ENCODE measurements at places on chromosomes 4 and X.

DNA sequence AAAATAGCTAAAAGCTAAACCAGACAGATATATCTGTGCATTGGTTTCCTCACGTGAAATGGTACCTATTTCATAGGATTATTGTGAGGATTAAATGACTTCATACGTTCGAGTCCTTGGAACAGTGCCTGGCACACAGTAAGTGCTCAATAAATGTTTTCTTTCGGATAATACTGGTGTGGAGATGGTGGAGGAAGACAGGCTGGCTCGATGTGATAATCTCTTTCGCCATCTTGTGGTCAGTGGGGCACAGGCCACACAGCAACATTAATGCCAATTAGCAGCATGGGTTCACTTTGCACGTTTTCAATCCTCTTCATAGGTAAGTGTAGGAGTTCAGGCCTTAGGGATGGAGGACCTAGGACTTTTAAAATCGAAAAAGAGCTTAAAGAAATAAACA is 9.3 kb downstream of the PAGE4 start:
- DNase-seq, result peak; percentile 29

DNA sequence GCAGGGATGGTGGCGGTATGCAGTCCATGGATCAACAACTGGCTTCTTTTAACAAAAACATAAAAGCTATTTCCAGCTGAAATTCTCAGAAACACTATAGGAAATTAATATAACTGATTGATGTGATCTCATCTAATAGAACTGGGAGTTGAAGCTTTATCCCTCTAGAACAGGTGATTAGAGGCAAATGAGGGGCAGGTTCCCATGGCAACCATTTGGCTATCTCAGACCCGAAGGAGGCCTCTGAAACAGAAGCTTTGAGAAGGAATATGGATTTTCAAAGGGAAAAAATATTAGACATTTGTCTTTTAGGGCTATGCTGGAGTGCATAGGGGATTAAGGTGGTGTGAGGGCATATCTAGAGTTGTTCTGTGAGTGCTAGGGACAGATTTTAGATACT is 50.0 kb downstream of the IGSF1 start:
- DNase-seq, result no peak

GRCh38 chr4:67162690-67163089 is 382.6 kb downstream of the CENPC start:
- DNase-seq, result no peak

GRCh38 chrX:97685753-97686152 is 802.0 kb downstream of the RPA4 start:
- peak; percentile 25 for DNase-seq

- DNase-seq, result no peak
Measured at GRCh38 chr4:70954032-70954431, 39.4 kb upstream of the DCK start.

DNA sequence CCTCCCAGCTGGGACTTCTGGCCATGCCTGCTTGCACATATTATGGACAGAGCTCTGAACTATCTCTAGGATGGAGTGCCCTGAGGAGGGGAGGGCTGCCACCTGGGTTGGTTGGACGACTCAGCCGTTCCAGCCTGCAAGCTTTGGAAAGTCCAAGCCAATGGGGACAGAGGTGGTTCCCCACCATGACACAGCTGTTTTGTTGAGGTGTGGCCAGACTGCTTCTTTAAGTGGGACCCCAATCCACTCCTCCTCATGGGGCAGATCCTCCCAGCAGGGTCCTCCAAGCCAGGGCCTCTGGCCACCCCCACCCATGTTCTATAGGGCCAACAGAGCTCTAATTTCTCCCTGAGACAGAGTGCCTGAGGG is 22.7 kb downstream of the F8A3 start:
- no peak for DNase-seq

DNA sequence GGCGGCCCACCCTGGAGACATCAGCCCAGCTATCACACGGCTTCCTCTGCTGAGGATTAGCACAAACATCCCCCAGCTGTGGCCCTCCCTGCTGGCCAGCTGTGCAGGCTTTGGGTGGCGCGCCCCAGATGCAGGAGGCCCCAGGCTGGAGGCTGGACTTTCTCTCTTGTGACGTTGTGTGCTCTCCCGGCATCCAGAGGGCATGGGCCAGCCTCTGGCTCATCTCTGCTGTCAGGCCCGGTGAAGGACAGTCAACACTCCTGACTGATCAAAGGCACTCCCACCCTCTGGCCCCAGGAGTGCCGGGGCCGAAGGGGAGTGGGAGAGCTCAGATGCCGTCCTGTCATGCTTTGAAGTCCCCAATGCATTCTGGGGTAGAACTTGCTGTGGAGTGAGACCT is 29.9 kb upstream of the PJA1 start:
- DNase-seq, result no peak

- DNase-seq, result no peak
Measured at GRCh38 chrX:154661170-154661569, 7.8 kb upstream of the CTAG2 start.

GRCh38 chr4:62644372-62644771 is 1444.2 kb downstream of the ADGRL3 start:
- peak; percentile 0 for DNase-seq

GRCh38 chr4:153221783-153222706 is 17.8 kb downstream of the TRIM2 start:
- peak; percentile 46 for DNase-seq

DNA sequence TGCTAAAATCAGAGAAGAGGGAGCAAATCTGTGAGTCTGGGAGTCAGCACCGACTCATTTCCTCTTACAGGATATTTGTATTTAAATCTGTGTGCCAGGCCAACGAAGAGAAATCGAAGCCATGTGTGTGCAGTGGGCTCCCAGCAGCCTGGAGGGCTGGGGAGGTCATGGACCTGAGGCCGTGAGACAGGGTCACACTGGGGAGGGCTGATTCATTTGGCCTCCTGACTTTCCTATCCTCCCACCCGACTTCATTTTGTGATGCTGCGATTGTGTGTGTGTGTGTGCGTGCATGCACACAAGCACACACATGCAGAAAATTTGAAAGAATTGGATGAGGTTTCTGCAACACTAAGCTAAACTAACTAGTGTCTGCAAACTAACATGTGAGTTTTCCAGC is 48.7 kb upstream of the STX18 start:
- no peak for DNase-seq

- no peak for DNase-seq
Measured at GRCh38 chrX:8720136-8720535, 11.8 kb downstream of the ANOS1 start.

DNA sequence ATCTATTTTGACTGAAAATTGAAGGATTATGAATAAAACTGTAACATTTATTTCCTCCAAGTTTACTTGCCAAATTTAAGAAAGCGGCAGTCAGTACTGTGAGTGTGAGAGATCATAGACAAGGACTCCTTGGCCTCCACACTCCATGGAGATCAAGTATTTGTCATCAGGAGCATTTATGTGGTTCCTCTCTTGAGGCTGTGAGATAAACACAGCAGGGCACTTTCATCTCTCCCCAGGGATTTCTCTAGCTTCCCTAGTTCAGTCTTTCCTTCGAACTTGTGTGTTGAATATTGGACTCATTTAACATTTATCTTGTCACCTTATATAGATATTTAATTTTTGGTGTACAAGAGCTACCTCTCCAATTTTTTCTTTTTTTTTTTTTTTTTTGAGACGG is 40.8 kb downstream of the PDE5A start:
- DNase-seq, result no peak

DNA sequence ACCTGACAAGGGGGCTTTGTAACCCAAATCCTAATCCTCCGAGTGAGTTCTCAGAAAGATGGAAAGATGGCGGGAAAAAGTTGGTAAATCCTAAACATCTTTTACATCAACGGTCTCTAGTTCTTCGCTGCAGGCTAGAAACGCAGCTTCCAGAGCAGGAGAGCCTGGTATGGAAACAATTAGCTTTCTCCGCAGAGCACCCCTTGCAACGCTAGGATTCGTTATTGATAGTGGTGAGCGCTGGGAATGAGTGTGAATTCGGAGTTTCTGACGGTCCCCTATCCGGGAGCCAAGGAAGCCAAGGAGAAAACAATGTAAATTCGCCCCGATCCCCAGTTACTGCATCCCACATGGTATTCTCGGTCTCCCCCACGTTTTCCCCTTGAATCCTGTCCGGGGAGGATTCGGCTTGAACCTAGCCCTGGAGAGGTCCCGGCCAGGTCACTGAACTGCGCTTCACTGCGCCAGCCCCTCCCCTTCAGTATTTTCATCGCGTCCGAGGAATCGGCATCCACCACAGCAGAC is 4.7 kb upstream of the NEUROG2 start:
- DNase-seq, result no peak

DNA sequence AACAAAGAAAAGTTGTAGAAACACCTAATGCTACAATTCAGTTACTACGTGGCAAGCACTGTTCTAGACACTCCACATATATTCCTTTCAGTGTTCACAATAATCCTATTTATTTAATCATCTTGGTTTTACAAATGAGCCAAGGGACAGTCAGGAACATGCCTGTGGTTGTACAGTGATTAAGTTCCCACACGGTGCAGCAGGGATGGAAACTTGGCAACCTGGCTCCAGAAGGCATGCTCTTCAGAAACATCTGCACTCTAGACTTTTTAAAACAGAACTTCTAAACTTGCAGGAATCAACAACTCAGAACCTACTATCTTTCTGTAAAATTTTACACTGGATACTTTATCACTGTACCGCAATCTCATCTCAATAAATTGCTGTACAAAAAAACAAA is 32.1 kb downstream of the TAPT1 start:
- DNase-seq, result no peak

DNA sequence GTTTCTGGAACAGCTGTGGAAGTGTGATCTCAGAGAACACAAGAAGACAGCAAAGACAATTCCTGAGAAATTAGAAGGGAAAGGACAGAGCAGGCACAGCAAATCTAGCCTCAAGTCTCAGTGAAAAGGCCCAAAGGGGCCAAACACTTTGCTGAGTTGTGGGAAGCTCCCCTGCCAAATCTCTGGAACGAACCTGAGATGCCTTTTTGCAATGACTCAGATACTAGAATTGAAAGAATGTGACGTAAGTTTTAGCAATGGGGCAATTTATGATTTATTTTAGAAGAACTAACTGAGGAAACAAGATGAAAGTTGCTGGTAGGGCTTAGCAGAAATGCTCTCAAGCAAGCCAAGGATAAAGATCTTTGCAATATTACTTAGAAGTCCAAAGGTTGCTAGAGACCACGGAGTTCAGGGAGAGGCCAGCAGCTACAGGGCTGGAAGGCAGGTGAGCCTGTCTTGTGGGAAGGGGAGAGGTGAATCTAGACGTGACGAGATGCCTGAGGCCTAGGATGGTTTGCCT is 92.8 kb downstream of the AMELX start:
- DNase-seq, result no peak

DNA sequence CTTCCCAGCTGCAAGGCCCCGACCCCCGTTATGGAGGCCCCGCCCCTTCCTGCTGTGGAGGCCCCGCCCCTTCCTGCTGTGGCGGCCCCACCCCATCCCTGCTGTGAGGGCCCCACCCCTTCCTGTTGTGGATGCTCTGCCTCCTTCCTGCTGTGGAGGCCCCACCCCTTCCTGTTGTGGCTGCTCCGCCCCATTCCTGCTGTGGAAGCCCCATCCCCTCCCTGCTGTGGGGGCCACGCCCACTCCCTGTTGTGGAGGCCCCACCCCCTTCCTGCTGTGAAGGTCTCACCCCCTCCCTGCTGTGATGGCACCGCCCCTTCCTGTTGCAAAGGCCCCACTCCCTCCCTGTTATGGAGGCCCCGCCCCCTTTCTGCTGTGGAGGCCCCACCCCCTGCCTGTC is 104.9 kb upstream of the PSAPL1 start:
- DNase-seq, result peak; percentile 64

DNA sequence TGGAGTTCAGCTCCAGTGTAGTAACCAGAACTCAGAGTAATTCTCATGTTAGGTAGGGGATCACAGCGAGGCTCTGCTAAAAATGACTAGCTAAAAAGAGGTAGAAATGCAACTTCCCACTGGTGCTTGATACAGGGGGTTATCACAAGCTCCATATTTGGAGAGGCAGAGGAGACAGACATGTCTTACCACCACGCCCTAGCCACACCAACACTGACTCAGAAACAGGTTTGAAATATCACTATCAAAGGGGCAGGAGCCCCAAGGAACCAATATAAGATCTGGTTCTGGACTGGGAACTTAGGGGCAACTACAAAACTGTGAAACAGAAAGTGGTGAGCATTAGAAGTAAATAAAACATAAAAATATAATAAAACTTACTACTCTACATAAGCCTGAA is 62.9 kb downstream of the IQCM start:
- DNase-seq, result no peak

DNA sequence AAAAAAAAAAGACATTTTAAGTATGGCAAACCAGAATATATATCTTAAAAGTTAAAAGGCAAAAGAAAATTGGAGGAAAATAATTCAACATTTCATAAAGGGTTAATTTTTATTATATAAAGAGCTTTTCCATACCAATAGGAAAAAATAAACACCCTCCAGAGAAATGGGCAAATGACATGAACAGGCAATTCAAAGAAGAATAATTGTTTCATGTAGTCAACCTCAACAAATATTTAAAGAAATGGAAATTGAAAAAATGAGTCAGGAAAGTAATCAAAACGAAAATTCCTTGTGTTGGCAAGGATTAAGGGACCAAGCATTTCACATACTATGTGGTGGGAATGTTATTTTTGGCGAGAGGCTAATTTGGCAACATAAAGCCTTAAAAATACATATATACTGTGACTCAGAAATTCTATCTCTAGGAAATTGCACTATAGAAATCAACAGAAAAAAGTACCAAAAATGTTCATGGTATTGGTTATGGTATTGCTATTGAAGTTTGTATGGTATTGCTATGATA is 87.6 kb downstream of the HAUS3 start:
- DNase-seq, result no peak

GRCh38 chrX:34716302-34716701 is 59.2 kb upstream of the TMEM47 start:
- DNase-seq, result no peak

- DNase-seq, result no peak
Measured at GRCh38 chr4:176044589-176044951, 21.1 kb upstream of the WDR17 start.

DNA sequence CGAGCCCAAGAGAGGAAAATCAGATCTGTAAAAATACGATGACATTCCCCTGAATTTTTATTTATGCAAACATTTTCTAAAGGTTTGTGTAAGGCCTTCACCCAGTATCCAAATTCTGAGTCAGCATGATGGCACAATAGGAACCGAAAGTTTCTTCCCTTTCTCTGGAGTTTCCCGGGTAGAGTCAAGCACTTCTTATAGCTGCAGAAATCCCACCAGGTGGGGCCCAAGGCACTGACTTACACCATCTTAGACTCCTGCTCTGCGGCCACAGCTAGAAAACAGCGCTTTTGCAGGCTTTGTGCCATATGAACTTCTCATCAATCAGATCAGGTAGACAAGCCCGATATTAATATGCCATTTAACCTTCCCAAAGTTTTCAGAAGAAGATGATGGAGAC is 13.4 kb downstream of the LEF1 start:
- no peak for DNase-seq

DNA sequence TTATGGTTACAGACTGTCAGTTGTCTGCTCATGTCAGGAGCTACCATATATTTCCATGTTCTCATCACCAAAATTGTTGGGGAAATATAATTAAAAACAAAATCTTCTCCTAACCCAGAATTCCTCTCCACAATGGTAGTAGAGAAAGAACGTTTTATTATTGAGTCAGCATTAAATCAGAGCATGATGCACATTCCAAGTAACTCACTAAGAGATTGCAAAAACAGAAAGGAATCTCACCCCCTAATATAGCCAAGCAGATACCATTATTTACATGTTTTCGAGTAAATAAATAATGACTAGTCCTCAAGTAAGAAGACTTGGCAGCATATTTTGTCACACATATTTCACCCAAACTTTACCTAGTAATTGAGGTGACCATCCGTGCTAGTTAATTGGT is 36.2 kb upstream of the ARHGEF6 start:
- DNase-seq, result no peak

Measured in activated CD4-positive, alpha-beta T cell treated with anti-CD3 and anti-CD28 coated beads, Interleukin-10, Interleukin-2, amounts not matched to agents 100 ng/mL and 50 ng/mL, durations not matched to agents 16 hours and 8 hours (primary cell).